Occipital lobe (tissue), 3 donors: ENCODE measurements at places on chromosomes 3 and 15.

DNA sequence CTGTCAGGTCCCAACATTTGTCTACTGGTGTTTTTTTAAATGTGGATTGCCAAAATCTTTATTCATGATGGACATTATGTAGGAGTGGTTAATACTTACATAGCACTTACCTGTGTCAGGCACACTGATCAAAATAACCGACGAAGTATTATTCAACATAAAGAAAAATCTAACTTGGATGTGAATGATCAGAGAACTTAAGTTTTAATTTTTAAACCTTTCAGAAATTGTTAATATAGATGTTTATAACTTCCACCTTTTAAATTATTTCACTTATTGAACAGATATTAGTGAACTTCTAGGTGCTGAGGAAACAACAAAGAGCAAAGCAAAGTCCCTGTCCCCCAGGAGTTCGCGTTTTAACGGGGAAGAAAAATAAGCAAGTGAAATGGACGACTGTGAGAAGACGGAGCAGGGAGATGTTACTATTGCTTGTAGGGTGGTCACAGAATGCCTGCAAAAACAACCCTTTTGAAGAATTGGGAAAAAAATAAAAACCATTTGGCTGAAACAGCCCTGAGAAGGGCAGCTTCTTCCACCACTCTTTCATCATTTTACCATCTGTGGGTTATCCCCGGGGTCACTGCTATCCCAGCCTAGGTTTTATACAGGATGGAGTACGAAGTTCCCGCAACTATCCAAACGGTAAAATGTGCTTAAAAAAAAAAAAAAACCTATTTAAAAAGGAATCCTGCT lies 915 bp upstream of the APH1B start:
- no peak for DNase-seq

GRCh38 chr3:177449360-177450006 lies 252.2 kb upstream of the TBL1XR1 start:
- DNase-seq = no peak

DNA sequence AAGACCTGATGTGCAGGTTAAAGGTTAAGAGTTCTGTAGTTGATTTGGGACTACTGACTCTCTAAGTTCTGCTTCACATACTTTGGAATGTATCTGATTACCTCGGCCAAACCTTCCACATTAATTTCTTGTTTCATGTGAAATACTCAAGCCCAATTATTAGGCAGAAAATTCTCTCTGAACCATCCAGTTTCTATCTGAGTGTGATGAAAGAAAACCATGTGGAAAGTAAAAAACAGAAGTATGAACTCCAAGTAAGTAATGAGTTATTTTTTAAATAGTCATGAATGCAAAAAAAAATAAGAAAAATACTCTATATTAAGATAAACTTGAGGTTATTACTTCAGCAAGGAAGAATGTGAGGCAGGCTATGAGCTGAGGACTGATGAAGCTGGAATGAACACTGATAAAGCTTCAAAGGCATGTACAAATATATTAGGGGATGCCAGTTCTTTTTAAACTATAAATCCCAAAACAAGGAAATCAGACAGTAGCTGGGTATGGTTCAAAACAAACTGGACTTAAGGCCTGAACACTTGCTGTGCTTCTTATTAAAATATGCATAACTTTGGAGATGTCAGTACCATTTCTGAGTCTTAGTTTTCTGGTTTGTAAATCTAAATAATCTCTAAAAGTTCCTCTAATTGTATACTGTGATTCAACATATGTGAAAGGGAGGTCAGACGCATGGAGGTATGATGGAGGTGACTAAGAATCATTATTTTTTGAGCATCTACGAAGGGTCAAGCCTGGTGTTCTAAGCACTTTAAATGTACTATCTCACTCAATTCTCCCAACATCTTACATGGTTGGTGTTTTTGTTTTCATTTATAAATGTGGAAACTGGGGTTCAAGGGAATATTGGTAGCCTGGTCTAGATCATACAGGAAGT lies 59.6 kb downstream of the COL6A6 start:
- DNase-seq = no peak

DNA sequence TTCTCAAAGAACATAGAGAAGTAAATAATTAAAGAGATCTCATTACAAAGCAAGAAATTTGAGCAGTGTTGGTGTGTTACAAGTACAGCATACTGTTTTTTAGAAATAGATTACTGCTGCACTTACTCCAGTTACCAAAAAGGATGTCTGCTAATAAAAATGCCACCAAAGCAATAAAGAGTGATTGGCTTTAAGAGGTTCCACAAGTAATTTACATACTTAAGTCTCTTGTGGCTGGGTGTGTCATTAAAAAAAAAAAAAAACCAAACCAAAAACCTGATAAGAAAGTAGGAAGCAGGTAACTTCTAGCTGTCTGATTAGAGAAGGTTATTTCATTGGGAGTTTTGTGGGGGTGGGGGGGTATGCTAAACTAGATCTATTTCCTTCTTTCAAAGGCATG lies 15.2 kb downstream of the RAB11A start:
- DNase-seq = no peak

DNA sequence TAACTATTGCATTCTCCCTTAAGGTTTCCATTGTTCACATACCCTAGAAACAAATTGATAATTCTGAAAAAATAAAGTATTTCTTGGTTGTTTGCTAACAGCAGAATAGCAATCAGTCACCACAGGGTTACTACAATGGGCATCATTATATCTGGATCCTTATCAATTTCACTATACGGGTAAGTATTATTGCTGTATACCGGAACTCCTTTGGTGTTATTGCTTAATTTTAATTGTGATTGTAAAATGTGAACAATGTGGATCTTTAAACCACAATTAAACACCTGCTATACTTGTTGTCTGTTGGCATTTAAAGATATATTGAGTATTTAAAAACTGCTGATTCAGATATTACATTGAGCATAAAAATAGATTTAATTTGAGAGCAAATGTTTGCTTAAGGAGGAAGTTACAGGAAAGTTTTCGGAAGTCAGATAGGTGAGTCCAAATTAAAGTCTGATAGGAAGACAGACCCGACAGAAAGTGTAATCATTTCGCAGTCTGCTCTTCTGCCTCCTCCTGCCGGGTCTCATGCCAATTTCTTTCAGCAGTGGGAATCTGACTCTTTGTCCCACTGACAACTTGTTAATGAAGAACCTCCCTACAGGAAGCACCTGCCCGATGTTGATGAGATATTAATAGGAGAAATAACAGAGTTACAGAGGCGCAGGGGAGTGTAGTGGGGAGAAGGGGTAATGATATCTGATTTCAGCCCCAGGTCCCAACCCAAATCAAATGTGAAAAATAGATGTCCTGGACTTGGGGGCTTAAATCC lies 169.7 kb upstream of the TBC1D5 start:
- DNase-seq = no peak
